Forelimb muscle (tissue), 1 donor: ENCODE measurements at places on chromosomes 5 and 9.

- DNase-seq: no peak
Observed at GRCh38 chr5:103258957-103259704, 568 bp downstream of the MACIR start.

GRCh38 chr5:34876275-34876674, 37.3 kb downstream of the TTC23L start:
- DNase-seq: no peak

GRCh38 chr9:114057161-114057885, 20.8 kb downstream of the AMBP start:
- DNase-seq: no peak

DNA sequence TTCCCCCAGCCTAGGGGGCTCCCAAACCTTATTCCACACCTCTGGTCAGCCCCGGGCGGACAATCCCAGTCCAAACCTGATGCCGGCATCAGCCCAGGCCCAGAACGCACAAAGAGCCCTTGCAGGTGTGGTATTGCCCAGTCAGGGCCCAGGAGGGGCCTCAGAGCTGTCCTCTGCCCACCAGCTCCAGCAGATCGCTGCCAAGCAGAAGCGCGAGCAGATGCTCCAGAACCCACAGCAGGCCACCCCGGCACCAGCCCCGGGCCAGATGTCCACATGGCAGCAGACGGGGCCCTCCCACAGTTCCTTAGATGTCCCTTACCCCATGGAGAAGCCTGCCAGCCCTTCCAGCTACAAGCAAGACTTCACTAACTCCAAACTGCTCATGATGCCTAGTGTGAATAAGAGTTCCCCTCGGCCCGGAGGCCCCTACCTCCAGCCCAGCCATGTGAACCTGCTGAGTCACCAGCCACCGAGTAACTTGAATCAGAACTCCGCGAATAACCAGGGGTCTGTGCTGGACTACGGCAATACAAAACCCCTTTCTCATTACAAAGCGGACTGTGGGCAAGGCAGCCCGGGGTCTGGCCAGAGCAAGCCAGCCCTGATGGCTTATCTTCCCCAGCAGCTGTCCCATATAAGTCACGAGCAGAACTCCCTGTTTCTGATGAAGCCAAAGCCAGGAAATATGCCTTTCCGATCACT, 27.6 kb upstream of the LTC4S start:
- no peak for DNase-seq

DNA sequence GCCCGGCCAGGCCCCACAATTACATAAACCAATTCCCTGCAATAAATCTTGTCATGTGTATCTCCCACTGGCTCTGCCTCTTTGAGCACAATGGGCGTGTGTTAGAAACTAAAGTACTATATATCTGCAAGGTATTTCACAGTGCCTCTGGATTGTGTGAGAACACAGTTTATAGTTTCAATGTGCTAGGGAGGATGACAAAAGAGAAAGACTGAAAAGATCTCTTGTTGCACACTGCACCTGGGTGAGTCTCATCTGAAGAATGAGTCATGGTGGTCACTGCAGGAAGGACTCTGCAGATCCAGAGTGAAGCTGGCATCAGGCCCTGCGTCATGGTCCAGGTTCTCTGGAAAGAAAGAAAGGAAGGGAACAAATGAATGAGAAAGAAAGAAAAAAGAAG, 20.7 kb upstream of the CTSV start:
- no peak for DNase-seq
